ENCODE measurements at places on chromosomes 13 and 19.
A peak's percentile ranks its signal among the peaks of the same experiment; 100 is the strongest.

DNA sequence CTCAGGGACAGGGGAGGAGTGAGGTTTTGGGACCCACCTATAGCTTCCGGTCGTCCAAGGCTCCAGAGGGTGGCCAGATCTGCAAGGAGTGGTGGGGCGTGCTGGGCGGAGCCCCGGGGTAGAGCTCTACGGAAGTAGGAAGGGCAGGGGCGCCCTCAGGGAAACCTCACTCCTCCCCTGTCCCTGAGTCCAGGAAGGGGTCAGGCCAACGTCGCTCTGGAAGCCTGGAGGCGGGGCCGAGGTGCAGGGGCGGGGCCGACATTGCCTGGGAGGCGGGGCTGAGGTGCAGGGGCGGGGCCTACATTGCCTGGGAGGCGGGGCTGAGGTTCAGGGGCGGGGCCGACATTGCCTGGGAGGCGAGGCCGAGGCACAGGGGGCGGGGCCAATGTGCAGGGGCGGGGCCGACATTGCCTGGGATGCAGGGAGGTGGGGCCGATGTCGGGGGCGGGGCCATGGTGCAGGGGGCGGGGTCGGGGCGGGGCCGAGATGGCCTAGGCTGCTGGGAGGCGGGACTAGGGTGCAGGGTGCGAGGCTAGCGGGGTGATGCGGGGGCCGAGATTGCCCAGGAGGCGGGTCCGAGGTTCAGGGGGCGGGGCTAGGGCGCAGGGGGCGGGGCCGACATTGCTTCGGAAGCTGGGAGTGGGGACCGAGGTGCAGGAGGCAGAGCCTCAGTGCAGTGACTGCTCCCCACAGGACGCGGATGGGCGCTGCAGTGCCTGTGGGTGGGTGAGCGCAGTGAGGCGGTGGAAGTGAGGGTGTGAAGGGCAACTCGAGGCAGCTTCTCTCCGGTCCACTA lies 4.9 kb upstream of the PALM start:
- DNase-seq: peak; percentile 95

- DNase-seq: peak; percentile 16
Observed at GRCh38 chr19:8361921-8362793, 1.8 kb upstream of the ANGPTL4 start.

DNA sequence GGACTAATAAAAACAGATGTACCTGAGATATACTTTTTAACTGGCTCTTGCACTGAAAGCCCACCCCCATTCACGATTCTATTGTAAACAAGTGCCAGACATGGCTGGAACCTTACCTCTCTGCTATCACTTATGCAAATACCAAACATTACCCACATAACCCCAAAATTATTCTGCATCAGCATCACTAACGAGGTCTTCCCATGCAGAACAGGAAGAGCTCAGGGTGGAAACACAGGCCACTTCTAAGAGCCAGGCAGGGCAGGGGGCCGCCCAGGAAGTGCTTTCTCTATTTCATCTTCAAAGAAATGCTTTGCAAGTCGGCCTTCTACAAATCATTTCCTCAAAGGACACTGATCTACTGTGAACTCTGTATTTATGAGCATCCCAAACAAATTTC lies 7.3 kb downstream of the IRS2 start:
- no peak for DNase-seq

GRCh38 chr13:72586518-72586917 lies 140.9 kb downstream of the MZT1 start:
- DNase-seq: no peak

GRCh38 chr13:75902166-75903104 lies 266.3 kb downstream of the LMO7 start:
- DNase-seq: no peak

DNA sequence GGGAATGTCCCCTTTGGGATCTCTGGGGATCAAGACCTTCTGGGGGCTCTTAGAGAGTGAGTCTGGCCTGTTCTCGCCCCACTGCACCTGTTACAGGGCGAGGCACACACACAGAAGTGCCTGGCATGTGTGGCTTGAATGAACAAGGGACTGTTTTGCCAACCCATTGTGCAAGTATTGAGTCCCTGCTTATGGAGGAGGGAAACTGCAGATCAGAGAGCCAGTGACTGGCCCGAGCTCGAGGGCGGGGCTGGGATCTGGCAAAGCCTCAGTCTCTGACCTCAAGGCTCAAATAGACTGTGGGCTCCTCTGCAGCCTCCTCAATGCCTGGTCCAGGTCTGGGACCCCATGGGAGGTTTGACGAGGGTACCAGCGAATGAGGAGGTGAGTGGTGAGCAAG lies 5.5 kb downstream of the RAVER1 start:
- DNase-seq: no peak

GRCh38 chr13:80149736-80150135 lies 191.2 kb downstream of the SPRY2 start:
- no peak for DNase-seq

- DNase-seq: no peak
Observed at GRCh38 chr13:85742355-85742754, 56.9 kb downstream of the SLITRK6 start.

DNA sequence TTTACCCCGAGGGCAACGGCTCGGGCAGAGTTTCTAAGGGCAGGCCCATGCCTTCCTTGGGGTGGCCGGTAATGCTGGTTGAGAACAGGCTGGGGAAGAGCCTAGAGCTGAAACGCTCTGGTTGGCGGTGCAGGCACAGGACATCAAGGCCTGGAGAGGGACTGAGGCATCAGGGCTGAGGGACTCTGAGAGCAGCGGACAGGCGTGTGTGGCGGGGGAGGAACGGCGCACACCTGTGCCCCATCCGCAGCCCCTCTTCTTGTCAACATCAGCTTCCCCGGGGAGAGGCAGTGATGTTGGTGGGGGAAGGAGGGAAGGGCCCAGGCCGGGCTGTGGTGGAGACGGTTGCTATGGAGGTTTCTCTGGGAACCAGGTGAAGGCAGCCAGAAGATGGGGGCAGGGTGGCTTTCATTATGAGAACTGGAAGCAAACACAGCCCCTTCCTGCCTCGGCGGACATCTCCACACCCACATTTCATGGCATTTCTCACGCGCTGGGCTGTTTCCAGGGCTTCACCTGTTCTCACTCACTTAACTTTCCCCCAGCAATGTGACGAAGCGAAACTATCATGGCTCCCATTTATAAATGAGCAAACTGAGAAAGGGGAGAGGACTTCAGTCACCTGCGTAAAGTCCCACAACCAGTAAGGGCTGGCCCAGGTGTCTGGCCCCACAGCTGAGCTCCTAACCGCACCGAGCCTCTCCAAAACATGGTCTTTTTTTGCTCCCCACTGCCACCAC lies 8.2 kb upstream of the ATF5 start:
- no peak for DNase-seq

GRCh38 chr19:42407816-42408175 lies 17.7 kb upstream of the CNFN start:
- no peak for DNase-seq

DNA sequence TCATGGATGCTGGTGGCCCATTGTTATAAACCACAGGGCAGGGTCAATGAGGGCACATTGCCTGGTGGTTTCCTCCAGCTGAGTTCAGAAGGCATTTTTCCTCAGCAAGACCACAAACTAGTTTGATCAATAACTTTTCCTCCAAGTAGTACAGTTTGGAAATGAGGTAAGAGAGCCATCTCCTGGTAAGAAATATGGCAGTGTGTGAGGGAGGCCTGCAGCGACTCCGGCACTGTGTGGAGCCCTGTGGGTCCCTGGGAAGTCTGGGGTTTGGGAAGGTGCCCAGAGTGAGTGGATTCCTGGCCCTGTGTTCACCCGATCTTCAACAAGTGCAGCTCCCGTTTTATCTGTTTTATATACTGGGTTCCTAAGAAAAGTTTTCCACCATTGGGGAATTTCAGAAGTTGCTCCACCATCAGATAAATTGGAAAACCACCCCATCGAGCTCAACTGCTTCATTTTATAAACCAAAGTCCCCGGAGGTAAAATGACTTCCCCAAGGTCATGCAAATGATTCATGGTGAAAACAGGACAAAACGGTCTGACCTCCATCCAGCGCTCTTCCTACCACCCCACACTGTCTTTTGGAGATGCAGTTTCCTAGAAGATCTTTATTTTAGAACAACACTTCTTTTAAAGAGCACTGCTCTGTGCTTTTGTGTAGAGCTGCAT lies 148.4 kb downstream of the KATNAL1 start:
- DNase-seq: no peak

GRCh38 chr19:6833166-6833790 lies 54.1 kb upstream of the ADGRE1 start:
- no peak for DNase-seq
